ENCODE measurements at places on chromosomes 16 and 17. TPM values are rescaled to one million over a fixed set of nuclear protein-coding genes. Genes with fewer than 3 reads are reported as not detected.

Gene C16orf95
- total RNA-seq, result 10.3 TPM

Gene PRAC2
- not detected for total RNA-seq

Gene PTGES3L
- total RNA-seq, result 0.63 TPM

Gene ACSM2B
- total RNA-seq, result not detected

Gene TMEM208
- total RNA-seq, result 61.7 TPM

Gene KCNJ2
- not detected for total RNA-seq

Gene TBC1D3I
- total RNA-seq, result 0.44 TPM

Gene CD300LB
- not detected for total RNA-seq

Gene KCNH4
- total RNA-seq, result 1.3 TPM

Gene KIF2B
- total RNA-seq, result not detected

Gene KLHL36
- 35.0 TPM for total RNA-seq

Gene PRSS33
- total RNA-seq, result 0.13 TPM
